ENCODE measurements at places on chromosomes 2 and 18.

GRCh38 chr18:74292541-74292858, 737 bp upstream of the CYB5A start:
- no peak for DNase-seq

GRCh38 chr2:124045894-124046293, 20.8 kb downstream of the CNTNAP5 start:
- no peak for DNase-seq

- DNase-seq, result no peak
Observed at GRCh38 chr2:37232131-37232933, 874 bp downstream of the NDUFAF7 start.

- DNase-seq, result no peak
Observed at GRCh38 chr2:182228741-182229140, 198.1 kb downstream of the PDE1A start.

GRCh38 chr18:50737127-50737526, 82.7 kb downstream of the MRO start:
- DNase-seq, result no peak

- no peak for DNase-seq
Observed at GRCh38 chr2:193867454-193867853, 1672.7 kb upstream of the TMEFF2 start.

DNA sequence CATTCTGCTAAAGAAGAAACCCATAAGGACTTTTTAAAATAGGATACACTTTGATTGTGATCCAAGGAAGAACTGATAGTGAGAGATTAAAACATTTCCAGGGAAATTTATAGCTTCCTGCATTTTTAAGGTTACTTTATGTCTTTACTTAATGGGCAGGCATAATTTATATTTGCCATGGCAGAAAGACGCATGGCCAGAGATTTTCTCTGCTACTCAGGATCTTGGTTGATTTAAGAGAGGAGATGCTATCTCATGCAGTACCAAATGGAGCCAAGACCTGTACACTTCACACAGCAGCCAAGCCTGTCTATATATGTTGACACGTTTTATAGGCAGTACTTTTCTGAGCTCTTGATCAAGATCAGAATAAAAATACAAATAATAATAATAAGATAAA, 60.9 kb upstream of the NT5C1B start:
- DNase-seq, result no peak

GRCh38 chr2:129189617-129190319, 789.7 kb upstream of the RAB6C start:
- no peak for DNase-seq

DNA sequence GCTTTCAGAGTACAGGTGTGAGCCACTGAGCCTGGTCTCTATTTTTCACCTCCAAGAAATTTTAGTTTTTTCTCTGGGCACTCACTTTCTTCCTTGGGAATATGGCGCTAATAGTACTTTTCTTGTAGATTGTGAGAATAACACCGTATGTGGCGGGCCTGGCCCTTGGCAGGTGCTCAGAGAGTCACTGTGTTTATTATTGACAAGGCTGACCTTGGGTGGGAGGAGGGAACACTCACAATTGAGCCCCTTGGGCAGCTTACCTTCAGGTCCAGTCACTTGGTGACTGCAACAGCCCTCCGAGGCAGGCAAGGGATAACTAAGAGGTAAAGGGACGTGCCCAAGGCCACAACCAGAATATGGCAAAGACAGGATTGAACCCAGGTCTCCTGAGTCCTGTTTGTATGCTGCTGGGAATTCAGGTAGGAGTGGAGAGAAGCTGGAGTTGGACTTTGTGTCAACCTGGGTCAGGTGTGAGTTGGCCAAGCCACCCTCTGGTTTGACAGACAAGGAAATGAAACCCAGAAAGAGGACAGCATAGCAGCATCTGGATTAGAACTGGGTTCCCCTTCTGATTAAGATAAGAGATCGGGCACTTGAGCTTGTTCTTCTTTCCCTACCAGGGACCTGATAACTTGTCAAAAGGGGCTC, 2.8 kb upstream of the STK25 start:
- DNase-seq, result no peak

- DNase-seq, result no peak
Observed at GRCh38 chr2:42195559-42195958, 26.4 kb downstream of the EML4 start.

DNA sequence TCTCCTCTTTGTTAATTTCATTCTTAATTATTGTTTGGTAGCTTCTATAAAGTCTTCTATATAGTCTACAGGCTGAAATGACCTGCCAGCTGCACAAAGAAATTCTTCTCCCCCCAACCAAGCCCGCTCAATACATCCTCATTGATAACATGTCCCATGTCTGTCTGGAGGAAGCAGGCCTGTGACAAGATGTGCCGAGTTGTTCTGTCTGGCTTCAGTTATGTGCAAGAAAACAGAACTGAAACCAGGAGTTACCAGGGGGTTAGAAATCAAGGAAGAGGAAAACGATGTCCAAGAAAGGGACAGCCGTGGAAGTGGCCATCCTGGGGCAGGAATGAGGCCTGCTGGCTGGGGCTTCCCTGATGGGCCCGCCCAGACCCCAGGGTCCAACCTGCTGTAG, 57.6 kb downstream of the MTCL1 start:
- DNase-seq, result no peak

GRCh38 chr18:12882453-12883371, 1.3 kb downstream of the PTPN2 start:
- no peak for DNase-seq

- no peak for DNase-seq
Observed at GRCh38 chr2:101818531-101819451, 121.3 kb downstream of the MAP4K4 start.

DNA sequence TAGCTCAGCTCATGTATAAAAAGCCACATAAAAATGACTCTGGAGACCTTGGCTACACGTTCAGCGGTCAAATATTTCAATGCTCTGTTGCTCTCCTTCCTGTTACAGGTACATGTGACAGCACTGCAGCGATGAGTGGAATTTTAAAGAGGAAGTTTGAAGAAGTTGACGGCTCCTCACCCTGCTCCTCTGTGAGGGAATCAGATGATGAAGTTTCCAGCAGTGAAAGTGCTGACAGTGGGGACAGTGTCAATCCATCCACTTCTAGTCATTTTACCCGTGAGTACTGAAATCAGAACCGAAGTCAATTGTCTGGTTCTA, 125.4 kb downstream of the CSRNP3 start:
- DNase-seq, result no peak

- DNase-seq, result no peak
Observed at GRCh38 chr2:26606847-26607190, 34.3 kb downstream of the CIB4 start.
